ENCODE measurements at places on chromosomes 7 and 10.

- DNase-seq: no peak
These were observed 18.1 kb upstream of the NPTX2 start for GRCh38 chr7:98598846-98599615.

DNA sequence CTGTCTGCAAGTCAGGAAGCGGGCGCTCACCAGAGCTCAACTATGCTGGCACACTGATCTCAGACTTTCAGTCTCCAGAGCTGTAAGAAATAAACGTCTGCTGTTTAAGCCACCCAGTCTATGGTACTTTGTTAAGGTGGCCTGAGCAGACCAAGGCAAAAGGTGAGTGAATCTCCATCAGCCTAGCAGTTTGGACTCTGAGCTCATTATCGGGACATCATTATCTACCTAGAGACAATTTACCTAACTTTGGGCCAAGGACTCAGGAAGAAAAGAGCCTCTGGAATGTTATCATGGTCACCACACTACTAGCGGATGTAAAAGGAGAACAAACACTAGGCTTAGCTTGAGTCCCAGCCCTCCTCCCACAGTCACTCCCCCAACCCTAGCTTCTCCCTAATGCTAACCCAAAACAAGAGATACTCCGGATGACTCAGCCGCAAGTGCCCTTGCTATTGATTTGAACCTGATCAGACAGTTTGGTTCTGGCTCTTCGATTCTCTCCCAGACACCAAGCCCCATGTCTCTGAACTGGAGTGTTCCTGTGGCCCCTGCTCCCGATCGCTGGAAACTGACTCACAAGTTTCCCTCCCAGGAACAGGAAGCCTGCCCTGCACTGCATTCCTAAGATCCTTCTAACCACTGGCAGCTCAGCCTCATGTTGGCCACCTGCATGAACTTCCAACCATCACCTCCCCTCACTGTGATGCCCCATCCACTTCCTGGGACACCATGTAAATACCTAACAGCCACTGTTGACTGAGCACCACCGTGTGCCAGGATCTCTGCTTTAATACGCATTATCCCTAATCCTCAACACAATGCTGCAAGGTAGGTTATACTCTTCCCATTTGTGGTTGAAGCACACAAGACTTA, 34.5 kb downstream of the CREB3L2 start:
- DNase-seq: no peak

DNA sequence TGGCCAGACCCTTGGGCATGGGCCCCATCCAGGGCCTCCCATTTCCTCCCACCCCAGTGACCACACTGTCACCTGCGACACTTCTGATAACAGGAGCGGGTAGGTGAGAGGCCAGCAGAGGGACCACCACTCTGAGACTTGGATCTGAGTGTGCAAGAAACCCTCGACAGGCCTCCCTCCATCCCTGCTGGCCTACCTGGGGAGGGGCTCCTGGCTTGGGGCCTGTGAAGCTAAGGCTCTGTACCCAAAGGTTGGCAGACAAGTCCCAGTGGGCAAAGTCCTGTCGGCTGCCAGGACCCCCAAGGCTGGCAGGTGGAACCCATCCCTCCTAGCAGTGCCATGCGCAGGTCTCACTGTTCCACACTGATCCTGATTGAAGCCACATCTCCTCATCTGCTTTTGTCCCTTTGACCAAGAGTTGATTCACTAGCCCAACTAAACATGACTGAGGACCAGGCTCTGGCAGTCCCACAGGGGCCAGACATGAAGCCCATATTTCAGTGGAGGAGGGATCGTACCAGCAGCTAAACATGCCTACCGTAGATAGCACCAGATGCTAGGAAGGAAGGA, 1.2 kb upstream of the PGAM2 start:
- DNase-seq: no peak

GRCh38 chr7:100099452-100099851, 1.7 kb downstream of the MCM7 start:
- no peak for DNase-seq

GRCh38 chr10:21145751-21146435, 248.8 kb upstream of the NEBL start:
- peak; percentile 50 for DNase-seq

GRCh38 chr7:22865602-22865960, 42.9 kb upstream of the TOMM7 start:
- no peak for DNase-seq

- DNase-seq: no peak
These were observed 29.4 kb upstream of the TNRC18 start for GRCh38 chr7:5452937-5453540.

DNA sequence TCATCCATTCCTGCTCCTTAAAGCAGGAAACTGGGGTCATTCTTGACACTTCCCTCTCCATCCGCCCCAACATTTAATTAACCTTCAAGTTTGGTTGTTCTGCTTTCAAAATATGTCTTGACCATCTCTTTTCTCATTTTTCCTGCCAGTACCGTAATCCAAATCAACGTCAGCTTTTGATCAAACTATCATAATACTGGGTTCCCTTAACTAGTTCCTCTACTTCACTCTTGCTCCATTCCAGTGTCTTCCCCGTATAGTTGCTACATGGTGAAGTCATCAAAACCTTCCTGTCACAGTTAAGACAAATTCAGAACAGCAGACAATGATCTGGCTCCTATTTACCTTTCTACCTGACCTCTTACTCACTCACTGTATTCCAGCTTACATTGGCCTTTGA, 6.6 kb upstream of the KLF14 start:
- DNase-seq: no peak

DNA sequence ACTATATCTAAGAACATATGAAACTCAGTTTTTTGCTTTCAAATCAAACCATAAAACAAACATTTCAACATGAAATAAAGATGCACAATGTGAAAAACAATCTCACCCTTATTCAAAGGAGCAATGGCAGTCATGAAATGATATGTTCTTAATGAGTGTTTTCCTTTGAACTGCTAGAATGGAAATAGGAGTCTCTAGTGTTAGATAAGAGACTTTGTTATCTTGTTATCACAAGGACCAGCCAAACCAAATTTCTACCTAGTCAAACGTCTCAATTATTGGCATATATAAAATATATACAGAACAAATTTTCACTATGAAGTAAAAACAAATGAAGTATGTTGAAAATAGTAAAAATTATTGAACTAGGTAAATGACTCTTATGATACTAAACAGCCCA, 1.2 kb downstream of the VPS41 start:
- DNase-seq: no peak

DNA sequence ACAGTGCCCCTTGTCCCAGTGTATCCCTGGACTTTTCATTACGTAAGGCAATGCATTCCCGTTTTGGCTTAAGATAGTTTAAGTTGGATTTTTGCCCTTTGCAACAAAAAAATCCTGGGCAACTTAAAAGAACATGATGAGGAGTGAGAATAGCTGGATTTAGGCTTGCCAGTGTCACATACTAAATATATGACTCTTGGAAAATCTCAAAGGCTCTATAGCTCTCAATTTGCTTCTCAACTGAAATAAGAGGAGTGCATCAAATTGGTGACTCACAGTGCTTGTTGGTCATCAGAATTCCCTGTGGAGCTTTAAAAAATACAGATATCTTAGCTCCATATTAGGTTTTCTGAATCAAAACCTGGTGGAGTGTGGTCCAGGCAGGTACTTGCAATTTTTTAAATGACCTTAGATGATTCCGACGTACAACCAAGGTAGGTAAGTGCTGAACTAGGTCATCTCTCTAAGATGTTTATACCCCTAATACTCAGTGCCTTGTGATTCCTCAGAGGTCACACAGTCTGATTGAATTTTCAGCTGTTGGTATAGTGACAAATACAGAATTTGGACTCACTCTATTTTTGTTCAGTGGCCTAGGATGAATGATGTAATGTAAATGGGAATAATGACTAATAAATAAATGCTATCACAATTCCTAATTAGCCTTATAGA, 33.9 kb upstream of the ORC5 start:
- DNase-seq: no peak

DNA sequence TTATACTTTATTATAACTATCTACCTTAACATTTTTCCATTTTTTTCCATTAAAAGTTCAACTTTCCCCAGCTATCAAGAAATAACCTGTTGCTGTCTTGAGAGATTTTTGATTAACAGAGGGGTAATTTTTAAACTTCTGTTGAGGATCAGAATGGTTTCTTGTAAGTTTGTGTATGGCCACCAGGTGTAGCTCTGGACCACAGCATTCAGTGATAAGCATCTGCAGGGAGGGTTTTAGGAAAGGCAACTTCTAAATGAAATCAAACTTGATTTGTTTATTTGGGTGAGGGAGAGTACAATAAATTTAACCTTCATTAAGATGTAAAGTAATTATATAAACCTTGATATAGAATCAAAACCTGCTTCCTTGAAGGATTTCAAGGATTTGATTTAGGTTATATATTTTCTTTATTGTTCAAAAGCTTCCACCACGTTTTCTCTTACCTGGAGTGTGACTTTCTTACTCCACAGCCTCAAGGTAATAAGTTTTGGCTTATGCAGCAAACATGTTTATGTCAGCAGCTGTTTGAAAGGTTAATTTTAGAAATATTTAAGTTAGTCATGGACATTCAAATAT, 153.3 kb downstream of the STK31 start:
- no peak for DNase-seq

- DNase-seq: no peak
These were observed 23.5 kb upstream of the FAM180A start for GRCh38 chr7:135771961-135772638.

- no peak for DNase-seq
These were observed 138.3 kb downstream of the JCAD start for GRCh38 chr10:29921071-29921446.

DNA sequence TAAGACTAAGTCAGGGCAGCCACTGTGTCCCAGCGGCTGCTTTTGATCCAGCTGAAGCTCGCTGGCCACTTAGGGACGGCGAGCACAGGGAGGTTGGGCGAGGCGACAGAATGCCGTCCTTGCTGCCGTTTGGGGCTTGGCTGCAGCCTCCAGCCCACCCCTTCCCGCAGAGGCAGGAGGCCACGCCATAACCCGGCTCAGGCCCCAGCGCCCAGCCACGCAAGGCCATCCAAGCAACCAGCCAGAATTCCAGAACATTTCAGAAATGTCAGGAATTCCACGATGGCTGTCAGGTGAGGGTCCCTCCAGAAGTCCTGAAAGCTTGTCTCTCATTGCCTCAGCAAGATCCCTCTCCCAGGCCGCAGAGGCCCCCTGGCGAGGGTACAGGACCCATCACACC, 479.1 kb upstream of the FOXK1 start:
- DNase-seq: no peak

DNA sequence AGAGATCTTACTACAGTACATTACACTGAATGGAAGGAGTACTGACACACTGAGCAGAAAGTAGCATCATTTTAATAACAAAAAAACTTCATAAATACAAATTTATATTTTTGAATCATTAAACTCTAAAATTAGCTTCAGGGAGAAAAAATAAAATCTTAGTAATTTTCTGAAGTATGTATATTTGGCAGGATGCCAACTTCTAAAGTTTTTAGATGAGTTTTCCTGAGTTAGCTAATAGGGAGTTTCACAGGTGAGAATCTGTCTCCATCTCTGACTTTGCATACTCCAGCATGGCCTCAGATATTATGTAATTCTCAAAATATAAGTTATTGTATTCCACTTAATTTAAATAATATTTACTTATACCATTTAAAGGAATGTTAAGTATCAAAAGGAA, 673.2 kb upstream of the PCDH15 start:
- DNase-seq: no peak

- peak; percentile 80 for DNase-seq
These were observed 242.2 kb downstream of the RAB11FIP2 start for GRCh38 chr10:117804470-117805011.

DNA sequence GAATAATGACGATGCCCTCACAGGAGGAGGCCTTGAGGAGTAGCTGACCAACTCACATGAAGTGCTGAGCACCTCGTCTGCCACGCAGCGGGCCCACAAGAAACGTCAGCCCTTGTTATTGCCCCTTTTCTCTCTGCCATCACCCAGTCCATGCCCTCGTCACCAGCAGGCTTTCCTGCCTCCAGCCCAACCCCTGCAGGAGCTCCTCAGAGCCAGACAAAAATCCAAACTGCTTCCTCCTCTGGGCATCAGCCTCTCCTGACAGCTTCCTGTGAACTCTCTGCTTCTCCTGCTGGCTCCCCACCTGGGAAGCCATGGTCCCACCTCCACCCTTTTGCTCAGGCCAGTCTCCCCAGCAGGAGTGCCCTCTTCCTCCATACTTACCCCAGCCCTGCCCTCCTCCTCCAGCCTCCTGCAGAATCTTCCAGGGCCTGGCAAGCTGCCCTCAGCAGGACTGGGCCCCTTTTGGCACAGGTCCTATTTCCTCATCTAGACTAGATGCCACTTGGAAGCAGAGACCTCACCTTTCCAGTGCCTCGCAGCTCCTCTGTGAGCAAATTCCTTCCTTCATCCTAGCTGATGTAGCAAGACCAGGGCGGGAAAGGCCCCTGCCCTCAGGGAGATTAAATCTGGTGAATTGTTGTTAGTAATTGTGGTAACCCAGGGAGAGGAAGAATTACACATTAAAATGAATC, 115.1 kb downstream of the C10orf105 start:
- DNase-seq: no peak

- peak; percentile 16 for DNase-seq
These were observed 226.2 kb downstream of the TNS3 start for GRCh38 chr7:47355684-47356083.

- no peak for DNase-seq
These were observed 99.2 kb upstream of the MALRD1 start for GRCh38 chr10:18949391-18949790.

- no peak for DNase-seq
These were observed 15.9 kb downstream of the CAV1 start for GRCh38 chr7:116540743-116541142.

GRCh38 chr7:86931439-86931838, 128.0 kb downstream of the ELAPOR2 start:
- no peak for DNase-seq

DNA sequence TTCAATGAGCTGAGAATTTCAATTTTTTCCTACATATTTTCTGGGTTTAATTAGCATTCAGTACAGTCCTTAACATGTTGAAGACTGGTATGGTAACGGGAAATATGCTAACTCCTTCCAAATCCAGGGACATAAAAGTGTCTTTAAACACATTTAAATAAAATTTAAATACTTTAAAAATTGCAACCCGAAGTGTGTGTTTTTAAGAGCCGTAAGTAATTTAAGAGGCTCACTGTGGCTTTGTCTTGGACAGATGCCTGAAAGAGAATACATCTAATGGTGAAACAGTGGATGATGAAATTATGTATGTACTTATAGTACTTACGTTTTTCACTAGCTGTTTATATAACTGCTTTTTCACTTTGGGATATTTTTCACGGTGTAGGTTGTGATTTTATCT, 687.3 kb upstream of the CELF2 start:
- no peak for DNase-seq

GRCh38 chr10:88702848-88703597, 3.0 kb upstream of the LIPK start:
- no peak for DNase-seq

GRCh38 chr7:151060416-151061212, 1.2 kb downstream of the SLC4A2 start:
- peak; percentile 40 for DNase-seq
